ENCODE measurements at places on chromosomes 7 and 10.

DNA sequence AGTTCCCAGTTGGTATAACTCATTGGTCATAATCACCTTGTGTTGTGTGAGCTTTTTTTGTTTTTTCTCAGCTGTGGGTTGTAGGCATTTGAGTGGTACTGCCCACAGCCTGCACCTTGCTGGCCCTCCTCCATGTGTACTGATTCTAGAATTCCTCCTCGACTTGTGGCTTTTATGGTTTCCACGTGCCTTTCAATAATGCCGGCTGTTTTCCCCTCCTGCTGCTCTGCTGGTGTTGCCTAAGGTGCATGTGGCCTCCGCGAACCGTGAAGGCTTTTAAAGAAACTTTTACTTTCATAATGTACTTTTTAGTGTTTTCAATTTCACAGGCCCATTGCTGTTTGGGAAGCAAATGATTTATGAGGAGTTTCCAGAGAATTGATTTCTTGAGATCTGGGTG is 518.0 kb downstream of the REEP3 start:
- peak; percentile 4 for DNase-seq

DNA sequence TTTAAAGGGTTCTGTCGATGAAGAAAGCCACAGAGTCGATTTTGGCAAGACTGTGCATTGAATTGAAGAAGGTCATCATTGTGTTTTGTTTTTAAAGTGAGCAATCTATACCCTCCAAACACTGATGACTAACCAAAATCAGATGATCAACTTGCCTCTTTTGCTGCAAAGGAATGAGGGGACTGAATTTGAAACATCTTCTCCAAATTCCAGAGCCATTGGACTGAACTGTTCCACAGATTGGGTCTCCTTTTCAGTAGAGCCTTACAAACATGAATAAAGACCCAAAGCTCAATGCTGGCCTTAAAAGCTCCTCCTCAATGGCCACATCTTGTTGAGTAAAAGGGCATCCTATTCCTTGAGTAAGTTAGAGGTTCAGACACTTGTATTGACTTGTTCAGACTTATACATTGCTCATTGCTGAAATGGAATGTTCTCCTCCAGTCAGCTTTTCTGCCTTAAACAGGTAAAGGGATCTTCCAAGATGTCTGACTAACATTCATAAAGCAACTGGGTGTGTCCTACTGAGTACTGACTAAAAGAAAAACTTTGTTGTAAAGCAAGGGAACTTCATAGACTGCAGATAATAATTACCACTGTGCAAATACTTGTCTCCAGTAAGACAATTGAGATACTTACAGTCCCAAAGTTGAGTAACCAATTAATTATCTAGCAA is 630.6 kb downstream of the KCNMA1 start:
- no peak for DNase-seq

- no peak for DNase-seq
These were observed 126.5 kb upstream of the VKORC1L1 start for GRCh38 chr7:65746398-65746669.

DNA sequence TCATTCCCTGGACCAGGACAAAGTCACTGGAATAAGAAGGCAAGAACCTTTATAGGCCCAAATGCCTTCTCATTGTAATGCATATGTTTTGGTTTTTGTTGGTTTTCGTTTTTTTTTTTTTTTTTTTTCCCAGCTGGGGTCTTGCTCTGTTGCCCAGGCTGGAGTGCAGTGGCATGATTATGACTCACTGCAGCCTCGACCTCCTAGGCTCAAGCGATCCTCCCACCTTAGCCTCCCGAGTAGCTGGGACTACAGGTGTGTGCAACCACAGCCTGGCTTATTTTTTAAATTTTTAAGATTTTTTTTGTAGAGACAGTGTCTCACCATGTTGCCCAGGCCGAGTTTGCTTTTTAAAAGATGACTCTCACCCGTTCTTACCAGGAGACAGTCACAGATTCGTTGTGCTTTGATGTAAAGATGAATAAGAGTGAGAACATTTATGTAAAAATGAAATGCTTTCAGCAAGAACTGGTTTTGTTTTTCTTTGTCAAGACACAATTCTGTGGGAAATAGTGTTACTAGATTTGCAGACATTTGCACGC is 7.6 kb downstream of the IQCE start:
- no peak for DNase-seq

- DNase-seq = no peak
These were observed 7.1 kb downstream of the MICALL2 start for GRCh38 chr7:1452205-1452604.

- DNase-seq = peak; percentile 41
These were observed 50.0 kb upstream of the FAM20C start for GRCh38 chr7:142248-142941.

DNA sequence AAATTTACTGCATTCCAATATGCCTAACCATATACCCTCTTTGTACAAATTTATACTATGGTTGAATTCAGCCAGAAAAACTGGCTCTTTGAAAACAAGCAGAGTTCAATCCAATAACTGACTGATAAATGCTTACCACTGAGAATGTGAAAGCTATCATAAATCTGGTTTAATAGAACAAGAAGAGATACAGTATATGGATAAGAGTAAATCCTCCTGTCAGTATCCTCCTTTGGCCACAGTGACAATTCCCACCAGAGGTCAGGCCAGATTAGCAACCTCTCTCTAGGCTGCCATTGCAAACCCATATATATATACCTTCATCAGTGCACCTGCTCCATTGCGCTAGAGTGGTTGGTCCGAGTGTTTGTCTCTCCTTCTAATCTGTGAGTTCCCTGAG is 647.2 kb downstream of the GRM8 start:
- DNase-seq = no peak

DNA sequence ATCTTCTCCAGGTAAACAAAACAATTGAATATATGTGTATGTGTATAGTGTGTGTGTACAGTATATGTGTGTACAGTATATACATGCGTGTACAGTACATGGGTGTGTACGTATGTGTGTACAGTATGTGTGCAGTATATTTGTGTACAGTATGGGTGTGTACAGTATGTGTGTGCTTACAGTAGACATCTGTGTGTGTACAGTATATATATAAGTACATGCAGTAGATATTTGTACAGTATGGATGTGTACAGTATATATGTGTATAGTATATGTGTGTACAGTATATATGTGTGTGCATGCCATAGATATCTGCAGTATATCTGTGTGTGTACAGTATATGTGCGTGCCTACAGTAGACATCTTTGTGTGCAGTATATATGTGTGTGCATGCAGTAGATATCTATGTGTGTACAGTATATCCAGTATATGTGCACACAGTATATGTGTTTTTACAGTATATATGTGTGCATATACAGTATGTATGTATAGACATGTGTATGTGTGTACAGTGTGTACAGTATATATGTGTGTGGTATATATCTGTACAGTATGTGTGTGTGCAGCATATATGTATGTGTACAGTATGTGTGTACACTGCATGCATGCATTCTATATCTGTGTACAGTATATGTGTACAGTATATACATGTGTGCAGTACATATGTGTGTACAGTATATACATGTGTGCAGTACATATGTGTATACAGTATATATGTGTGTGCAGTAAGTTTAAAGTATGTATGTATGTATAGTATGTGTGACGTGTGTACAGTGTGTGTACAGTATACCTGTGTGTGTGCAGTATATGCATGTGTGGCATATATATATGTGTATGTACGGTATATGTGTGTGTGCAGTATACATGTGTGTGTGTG is 37.3 kb upstream of the SLC39A12 start:
- DNase-seq = no peak

- DNase-seq = no peak
These were observed 146.3 kb downstream of the TCF7L2 start for GRCh38 chr10:113096128-113096996.

- no peak for DNase-seq
These were observed 138.1 kb upstream of the BET1 start for GRCh38 chr7:94142281-94142680.

DNA sequence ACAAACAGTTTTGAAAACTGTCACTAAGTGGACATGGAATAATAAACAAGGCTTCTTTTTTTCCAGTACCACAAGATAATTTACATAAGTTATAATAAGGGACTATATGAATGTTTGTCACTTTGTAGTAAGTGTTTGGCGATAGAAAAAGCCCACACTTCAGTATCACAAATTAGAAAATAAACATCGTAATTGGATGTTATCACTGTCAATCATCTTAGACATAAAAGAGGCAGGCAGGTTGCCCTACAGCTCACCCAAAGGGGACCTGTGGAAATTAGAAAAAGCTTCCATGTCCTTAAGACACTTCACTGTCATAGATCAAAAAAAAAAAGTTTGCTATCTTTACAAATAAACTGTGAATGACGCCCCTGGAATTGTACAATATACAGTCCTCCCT is 3.6 kb upstream of the NOC3L start:
- no peak for DNase-seq

DNA sequence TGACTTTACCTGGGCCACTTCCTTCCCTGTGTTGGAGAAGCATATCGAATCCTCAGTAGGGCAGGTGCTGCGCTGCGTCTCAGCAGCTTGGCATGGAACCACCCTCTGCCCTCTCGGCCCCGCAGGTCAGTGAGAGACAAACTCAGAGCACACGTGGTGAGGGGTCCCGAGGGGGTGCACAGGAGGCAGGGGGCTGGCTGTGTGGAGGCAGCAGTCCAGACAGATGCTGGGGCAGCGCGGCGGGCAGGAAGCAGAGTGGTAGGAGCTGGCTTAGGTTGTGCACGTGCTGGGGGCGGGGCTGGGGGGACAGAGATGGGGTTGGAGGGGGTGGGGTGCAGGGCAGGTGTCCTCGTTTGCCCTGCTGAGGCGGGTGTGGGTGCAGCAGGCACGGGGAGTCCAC is 33.1 kb downstream of the NUB1 start:
- no peak for DNase-seq

- no peak for DNase-seq
These were observed 325.5 kb downstream of the GRID1 start for GRCh38 chr10:86041116-86041515.

DNA sequence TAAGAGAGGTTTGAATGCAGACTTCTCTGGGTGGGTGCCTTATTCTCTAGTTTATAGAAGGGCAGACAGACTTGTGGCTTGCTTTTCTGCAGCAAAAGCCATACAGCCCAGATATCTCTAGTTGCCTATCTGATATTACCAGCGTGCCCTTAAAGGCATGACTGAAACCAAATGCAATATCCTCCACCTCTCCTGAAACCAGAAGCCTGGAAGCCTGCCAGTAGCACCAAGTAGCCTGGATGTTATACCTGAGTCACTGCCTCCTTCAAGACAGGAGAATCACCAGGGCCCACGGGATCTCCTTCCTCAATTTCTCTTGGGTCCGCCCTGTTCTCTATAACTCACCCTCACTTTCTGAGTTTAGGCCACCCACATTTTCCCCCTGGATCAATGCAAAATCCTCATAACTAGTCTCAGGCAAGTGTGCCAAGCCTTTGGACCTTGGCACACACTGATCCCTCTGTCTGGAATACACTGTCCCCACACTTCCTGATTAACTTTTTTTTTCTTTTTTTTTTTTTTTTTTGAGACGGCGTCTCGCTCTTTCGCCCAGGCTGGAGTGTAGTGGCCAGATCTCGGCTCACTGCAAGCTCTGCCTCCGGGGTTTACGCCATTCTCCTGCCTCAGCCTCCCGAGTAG is 638.4 kb downstream of the GALNT17 start:
- no peak for DNase-seq

DNA sequence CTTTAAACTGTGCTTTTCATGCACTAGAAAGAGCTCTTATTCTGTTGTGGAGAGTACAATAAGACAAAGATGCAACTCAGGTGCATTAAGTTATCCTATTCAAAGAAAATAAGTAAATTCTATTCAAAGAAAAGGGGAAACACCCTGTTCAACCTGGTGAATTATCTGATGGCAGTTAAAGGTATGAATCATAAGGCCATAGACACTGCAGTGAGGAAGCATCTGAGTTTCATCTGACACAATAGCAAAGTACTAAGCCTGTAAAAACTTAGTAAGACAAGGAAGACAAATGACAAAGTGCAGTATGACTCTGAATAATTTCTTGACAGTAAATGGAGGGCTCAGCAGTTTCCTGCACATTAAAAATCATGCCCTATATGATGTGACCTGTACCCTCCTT is 91.0 kb upstream of the LRRTM3 start:
- DNase-seq = no peak

- no peak for DNase-seq
These were observed 83.1 kb downstream of the VPS41 start for GRCh38 chr7:38825721-38826440.

DNA sequence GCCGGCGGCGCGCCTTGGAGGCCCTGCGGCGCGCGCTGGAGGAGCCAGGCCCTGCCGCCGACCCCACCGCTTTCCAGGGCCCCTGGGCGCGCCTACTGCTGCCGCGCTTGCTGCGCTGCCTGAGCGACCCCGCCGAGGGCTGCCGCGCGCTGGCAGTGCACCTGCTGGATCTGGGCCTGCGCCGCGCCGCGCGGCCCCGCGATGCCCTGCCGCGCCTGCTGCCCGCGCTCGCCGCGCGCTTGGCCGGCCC is 280 bp downstream of the DNAAF5 start:
- no peak for DNase-seq

GRCh38 chr7:70660819-70661191 is 471.1 kb upstream of the GALNT17 start:
- DNase-seq = no peak

All from suppressor macrophage (primary cell).